Right atrium auricular region (tissue), 2 donors: ENCODE measurements at places on chromosomes 2 and 18.

GRCh38 chr2:163717993-163718680, 17.7 kb downstream of the FIGN start:
- DNase-seq = no peak

DNA sequence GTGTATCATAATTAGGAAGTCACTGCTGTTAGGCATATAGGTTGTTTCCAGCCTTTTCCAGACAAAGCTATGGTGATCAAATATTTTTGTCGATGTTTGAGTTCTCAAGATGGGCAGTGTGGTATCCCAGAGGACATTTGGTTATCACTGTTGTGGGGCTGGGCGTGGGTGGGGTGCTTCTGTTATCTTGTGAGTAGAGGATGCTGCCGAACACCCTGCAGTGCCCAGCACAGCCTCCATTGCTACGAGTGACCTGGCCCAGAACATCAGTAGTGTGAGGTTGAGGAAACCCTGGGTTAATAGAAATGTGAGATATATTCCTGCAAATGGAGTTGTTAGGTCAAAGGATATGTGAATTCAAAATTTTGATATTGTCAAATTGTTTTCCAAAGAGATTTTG, 33.2 kb downstream of the ZNF236 start:
- DNase-seq = no peak

- no peak for DNase-seq
These were observed 41.1 kb downstream of the FAM124B start for GRCh38 chr2:224360801-224361251.

- DNase-seq = no peak
These were observed 42.6 kb upstream of the MAP3K20 start for GRCh38 chr2:173033084-173033483.

- DNase-seq = no peak
These were observed 15.7 kb downstream of the ZFP36L2 start for GRCh38 chr2:43210467-43211303.

GRCh38 chr2:149885468-149885867, 297.9 kb upstream of the MMADHC start:
- DNase-seq = no peak

DNA sequence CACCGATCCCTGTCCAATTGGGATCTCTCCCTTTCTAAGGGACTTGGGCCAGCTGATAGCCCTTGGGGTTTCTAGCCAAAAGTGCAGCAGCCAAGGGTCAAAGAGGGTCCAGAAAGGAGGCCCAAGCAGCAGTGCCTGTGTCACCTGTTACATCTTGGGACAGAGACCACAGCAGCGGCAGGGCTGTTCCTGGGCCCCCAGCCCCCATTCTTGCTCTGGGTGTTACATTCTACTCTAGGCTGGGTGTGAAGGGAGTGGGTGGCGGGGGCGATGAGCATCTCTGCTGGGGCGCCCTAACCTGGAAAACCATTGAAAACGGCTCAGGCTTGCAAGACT, 1.2 kb downstream of the PAX3 start:
- DNase-seq = no peak

DNA sequence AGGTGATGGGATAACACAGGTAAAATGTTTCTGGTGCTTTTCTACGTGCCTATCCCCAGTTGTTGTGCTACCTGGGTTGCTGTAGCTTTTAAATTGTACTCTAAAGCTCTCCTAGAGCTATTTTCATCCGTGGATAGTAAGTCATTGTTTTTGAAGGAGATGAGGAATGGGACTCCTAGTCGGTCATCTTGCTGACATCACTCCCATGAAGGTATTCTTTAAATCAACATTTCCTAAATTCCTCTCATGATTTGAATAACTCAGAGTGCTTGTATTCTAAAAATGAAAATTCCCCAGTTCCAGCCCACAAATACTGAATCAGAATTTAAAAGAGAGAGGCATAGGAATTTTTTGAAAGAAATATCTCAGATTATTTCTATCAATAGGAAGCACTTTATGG, 44.3 kb downstream of the CCDC148 start:
- no peak for DNase-seq

- DNase-seq = no peak
These were observed 64.7 kb upstream of the KLF7 start for GRCh38 chr2:207230261-207231105.

DNA sequence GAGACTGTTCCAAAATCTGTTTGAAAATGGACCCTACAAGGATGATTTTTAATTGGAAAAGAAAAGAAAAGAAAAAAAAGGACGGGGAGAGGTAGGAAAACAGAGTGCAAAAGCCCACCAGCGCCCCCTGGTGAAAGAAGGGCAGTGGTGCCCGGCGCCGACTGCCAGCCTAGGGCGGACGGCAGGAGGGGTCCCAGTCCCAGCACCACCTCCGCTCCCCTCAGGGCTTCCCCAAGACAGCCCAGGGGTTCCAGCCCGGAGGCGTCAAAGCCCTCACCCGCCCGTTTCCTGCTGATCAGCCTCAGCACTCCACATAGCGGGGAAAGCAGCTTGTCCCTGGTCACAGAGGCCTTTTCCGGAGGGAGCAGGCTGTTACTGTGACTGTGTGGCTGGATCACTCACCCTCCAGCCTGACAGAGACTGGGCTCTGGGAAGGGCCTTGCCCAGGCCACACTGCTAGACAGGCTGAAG, 213.9 kb downstream of the TFCP2L1 start:
- DNase-seq = no peak

- DNase-seq = no peak
These were observed 383.9 kb downstream of the ARHGAP15 start for GRCh38 chr2:143513081-143513480.

DNA sequence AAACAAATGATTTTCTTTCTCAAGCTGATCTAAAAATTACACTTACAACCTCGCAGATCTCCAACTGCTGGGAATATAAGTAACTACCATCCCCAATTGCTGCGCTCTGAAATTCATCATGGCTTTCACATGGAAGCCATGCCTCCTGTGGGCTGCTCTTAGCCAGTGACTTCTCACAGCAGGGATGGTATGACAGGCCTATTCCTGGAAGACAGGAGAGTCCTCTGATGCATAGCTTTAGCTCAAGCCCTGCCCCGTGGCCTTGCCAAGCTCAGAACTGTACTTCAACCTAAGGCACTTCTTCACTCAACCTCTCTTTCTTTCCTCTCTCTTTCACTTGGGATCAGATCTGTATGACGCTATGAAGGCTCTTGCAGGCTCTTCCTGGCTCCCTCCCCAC, 12.6 kb upstream of the ELAC1 start:
- DNase-seq = no peak

DNA sequence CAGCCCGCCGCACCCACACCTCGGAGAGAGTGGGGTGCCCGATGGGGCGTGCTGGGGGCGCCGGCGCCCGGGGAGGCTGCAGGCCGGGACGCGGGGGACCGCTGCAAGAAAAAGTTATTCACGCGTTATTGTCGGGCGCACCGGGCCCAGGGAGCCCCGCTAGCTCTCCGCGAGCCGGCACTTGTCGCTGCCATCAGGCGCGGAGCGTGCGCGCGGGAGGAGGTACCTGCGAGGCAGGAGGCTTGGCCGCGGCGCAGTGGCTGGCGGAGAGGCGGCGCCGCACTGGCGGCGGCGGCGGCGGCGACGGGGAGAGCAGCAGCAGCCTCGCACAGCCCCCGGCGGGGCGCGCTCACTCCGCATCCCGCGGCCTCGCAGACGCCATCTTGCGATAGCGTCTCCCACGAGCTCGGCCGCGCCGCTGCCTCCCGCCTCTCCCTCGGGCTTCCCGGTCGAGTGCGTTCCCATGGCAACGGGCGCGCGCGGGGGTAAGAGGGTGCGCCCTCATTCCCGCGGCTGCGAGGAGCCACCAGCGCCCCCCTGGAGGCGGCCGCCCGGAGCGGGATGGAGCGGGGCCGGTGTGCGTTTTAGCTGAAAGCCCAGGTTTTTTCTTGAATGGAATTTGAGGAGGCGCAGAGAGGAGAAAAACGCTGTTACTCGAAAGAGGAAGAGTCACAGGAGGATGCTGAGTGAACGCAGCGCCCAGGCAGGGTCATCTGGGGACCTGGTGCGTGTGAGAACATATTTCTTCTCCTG, at the start of gene CHN1:
Gene CHN1 (minus strand): TSS at position 402 of the 753 bp plus-strand sequence. CDS start 469 bp downstream, outside the sequence.
- DNase-seq = peak; percentile 68

- no peak for DNase-seq
These were observed 238.2 kb downstream of the LDLRAD4 start for GRCh38 chr18:13456736-13457271.

DNA sequence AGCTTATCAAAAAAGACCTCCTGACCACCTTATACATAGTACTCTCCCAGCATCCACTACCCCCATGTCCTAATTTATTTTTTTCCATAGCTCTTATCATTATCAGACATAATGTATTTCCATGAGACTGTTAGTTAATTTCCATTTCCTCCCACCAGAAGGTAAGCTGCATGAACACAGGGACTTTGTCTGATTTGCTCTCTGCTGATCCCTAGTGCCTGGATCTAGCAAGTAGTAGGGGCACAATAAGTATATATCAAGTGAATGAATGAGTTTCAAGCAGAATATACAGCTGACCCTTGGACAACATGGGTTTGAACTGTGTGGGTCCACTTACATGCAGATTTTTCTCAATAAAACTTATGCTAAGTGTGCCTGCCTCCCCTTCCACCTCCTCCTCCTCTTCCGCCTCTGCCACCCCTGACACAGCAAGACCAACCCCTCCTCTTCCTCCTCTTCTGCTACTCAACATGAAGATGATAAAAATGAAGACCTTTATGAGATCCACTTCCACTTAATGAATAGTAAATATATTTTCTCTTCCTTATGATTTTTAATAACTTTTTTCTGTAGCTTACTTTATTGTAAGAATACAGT, 53.8 kb downstream of the CTAGE1 start:
- no peak for DNase-seq

DNA sequence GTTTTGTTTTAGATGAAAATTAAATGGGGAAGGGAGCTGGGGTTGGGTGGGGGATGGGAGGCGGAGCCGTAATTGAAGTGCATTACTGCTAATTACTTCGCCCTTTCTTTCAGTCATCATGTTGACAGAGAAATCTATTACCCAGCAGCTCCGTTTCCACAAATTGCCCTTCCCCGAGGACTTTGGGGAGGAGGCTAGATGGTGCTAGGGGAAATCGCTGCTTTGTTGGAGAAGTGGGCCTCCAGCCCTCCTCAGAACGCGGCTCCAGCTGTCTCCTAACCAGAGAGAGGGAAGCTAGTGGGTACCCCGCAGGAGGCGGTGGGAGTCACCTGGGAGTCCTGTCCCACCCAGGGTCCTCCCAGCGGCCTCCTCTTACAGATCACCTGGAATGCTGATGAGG, 130.9 kb upstream of the MYCN start:
- no peak for DNase-seq

DNA sequence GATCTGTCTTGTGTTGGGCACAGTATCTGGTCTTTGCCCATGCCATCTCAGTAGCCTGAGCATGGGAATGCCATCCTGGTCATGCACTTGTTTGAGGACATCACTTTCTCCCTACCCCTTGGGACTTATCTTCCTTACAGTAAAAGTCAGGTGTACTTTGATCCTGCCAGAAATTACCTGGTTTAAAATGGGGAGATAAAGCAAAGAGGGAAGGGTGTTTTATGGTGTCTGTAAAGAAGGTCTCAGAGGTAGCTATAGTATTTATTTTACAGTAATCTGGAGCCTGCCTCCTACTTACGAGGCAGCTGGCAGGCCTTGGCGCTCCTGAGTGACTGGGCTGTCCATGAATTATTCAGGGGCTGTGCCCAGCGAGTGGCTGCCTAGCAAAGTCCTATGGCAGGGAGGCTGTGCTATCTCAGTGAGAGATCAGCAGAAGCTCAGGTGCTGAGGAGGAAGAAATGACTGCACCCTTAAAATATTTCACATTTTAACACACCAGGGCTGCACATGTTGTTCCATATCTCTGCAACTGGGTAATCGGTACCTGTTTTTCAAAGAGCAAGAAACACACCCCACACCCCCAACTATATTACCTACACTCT, 93.9 kb downstream of the SPTBN1 start:
- DNase-seq = peak; percentile 42

- no peak for DNase-seq
These were observed 838.8 kb downstream of the SLC4A3 start for GRCh38 chr2:220466251-220466691.

DNA sequence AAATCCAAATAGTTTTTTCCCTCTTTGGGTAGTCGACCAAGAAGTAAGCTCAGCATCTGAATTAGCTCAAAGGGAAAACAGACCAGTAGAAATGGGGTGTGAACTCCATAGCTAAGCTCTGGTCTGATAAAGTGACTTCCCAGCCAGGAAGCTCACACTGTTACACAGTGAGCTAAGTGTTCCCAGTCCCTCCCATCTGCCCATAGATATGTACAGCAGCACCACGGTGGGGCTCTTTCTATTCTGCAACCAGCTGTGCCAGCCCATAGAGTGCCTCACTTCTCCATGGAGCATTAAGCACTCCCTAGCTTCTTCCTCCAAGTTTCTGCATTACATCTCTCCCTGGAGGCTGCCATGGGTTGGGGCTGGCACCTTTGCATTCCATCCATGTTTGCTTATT, 27.6 kb upstream of the NEMP2 start:
- DNase-seq = no peak

- no peak for DNase-seq
These were observed 55.6 kb downstream of the USP34 start for GRCh38 chr2:61415265-61415664.

DNA sequence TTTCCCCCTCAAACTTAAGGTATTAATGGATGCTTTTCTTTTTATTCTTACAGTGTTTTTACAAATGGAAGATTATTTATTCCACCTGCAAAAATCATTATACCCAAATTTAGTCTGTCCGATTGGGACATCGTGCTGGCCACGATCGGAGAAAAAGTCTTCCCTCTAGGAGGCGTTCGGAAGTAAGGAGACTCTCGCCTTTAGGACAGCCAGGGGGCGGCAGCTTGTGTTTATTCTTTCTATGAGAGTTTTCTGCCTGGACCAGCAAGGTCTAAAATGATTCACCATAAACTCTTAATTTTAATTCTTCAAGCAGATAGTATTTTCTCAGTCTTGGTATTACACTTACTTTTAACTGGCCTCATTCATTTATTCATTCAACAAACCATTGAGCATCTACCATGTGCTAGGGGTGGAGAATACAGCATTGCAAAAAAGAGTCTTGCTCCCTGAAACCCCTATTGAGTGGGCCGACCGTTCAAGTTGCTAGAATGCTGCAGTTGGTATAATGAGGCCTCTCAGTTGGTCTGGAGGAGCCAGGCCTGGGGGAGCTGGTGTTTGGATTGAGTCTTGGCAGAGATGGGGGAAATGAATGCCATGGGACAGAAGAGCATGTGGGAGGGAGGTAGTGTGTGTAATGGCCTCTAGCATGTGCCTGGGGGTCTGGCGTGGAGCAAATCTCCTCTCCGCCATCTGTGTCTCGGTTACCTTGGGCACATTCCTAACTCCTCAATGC, 38.7 kb downstream of the DCDC2C start:
- no peak for DNase-seq

GRCh38 chr2:113133704-113134598, 6.6 kb downstream of the IL1RN start:
- DNase-seq = peak; percentile 44

DNA sequence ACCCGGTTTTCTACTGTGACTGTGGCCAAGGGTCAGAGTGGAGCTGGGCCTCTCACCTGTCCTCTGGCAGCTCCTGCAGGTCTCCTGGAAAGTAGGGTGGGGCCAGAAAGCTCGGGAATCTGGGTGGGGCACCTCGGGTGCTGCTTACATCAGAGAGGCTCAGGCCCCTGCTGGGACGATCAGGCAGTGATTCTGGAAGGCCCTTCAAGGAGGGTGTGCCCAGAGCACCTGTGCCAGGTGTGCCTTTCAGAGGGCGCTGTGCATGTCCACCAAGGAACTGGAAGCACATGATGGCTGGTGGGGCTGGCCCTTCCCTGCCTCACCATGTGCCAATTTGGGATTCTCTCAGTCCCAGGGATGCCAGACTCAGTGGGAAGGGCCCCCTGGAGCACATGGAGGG, 44.0 kb downstream of the ATP6V1C2 start:
- DNase-seq = no peak

- DNase-seq = no peak
These were observed 11.0 kb downstream of the FABP1 start for GRCh38 chr2:88116669-88117432.
